ENCODE measurements at places on chromosomes 16 and 17.

GRCh38 chr16:51084074-51084928 lies 66.8 kb downstream of the SALL1 start:
- no peak for DNase-seq

DNA sequence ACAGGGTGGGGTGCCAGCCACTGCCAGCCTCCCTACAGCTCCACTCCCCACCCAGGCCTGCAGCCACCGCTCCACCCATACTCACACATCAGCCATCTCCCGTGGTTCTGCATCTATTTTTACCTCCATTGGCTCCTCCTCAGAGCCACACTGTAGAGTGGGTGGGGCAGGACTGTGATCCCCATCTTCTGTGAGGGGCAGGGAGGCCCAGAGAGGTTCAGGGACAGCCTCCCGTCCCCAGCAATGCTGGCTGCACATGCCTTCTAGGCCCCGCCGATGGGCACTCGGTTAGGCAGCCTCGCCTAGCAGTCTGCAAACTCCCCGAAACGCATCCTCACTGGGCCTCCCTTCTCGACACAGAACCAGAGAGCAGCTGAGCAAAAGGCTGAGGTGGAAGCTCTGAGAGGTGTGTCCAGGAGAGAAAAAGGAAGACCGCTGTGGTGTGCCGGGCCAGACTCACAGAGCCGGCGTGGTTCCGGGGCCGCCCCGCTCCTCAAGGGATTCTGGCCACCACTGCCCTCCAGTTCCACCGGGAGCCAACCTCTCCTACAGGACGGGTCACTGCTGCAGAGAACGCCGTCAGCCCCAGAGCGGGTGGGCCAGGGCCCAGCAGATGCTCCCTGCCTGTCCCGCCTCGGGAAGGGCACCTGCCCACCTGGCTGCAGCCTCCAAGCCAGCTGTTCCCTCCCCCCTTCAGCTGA lies 71.9 kb downstream of the ABR start:
- DNase-seq: peak; percentile 39

- no peak for DNase-seq
Observed at GRCh38 chr17:47281216-47281615, 27.6 kb downstream of the ITGB3 start.

GRCh38 chr17:59373882-59374495 lies 42.5 kb downstream of the YPEL2 start:
- DNase-seq: no peak

DNA sequence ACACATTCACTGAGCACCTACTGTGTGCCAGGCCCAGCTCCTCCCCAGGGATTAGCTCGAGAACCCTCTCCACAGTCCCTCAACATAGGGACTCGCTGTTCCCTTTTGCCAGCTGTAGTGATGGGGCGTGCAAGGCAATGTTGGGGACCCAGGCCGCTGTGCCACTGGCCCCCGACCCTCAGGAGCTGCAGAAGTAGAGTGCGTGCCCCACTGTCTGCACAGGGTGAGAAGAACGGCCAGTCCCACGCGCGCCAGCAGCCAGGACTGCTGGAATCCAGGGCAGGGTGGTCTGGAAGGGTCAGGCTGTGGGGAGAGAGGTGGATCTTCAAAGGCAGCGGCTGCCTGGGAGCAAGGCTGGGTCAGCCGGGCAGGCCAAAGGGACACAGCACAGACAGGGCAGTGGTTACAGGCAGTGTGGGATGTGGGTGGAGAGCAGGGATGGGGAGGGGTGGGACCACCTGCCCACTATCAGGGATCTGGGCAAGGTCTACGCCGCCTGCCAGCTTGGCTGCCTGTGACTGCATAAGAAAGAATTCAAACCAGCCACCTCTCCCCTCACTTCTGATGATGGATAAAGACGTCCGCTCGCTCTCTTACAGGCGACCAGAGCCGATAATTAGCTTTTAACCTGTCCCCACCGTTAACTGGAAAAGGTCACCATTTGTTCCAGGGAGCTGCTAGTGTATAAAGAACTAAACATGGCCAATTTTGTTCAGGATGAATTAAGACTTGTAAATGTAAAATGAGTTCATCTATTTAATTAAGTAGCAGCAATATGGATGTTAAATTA lies 86.7 kb upstream of the GSE1 start:
- no peak for DNase-seq

Measured in HT-29 (cell line).